ENCODE measurements at places on chromosomes 7 and 10.

GRCh38 chr7:49127359-49127913 is 203.1 kb downstream of the CDC14C start:
- no peak for DNase-seq

- no peak for DNase-seq
These were observed 19.0 kb upstream of the CPN1 start for GRCh38 chr10:100100651-100101184.

DNA sequence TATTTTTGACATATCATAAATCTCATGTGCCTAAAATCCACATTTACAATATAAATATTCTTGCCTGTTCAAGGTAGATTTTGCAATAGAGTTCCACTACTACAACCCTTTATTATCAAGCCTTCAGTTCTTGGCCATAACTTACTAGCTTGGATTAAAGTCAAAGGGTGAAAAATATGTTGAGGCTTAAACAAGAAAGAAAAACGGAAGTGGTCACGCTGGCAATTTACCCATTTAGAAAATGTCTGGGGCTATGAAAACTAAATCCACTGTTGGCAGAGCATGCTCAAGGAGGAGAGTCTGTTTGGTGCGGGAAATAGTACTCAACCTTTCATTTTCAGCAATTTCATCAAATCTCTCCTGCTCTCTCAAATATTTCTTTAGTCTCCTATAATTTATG is 209.8 kb upstream of the RHOBTB1 start:
- no peak for DNase-seq

DNA sequence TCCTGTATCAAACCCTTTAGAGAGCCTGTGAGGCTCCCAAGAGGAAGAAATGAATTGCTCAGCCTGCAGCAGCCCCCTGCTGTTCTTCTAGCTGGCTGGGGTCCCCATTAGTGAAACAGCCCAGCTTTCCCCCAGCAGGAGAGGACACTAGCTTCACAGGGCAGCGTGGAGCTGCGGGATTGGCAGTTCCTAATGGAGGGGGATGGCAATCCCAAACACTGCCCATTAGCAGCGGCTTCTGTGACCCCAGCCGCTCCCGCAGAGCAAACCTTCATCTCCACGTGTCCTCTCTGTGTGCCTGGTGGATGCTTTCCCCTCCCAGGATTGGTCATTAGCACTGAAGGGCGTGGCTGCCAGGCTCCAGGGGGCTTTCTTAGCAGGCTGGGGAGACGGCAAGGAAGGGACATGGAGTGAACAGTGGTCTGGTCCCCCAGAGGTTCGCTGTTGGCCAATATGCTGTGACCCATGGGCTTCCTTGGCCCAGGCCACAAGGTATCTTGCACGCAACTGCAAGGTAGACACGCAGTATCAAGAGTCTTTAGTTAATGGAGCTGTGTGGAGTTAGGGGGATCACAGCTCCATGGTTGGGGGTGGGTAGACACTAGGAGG is 322.5 kb upstream of the ZMIZ1 start:
- DNase-seq, result no peak

DNA sequence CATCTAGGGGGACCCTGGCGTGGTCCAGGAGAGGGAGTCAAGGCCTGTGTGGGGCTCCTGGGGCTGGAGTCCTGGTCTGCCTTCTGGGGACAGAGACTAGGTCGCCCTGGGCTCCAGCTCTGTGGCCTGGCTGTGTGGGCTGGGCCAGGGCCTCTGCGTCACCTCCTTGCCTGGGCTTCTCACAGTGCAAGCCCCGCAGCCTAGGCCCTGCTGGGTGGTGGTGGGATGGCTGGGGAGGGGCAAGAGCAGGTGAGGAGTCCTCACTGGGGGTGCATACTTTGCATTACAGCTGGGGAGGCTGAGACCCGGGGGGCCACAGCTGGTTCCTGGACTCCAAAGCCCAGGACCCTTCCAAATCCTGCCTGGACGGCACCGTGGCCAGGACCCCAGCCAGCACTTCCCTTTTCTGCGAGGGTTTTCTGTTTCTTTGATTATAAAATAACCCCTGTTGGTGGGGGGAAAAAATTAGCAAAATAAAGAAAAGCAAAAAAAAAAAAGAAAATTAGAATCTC is 23.5 kb downstream of the PWWP2B start:
- DNase-seq, result no peak

DNA sequence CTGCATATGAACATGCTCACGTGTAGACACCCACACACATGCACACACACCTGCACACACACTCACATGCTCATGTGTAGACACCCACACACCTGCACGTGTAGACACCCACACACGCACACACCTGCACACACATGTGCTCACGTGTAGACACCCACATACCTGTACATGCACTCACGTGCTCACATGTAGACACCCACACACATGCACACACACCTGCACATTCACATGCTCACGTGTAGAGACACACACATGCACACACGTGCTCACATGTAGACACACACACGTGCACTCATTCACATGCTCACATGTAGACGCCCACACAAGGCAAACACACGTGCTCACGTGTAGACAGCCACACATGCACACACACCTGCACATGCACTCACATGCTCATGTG is 275.8 kb downstream of the PTPRN2 start:
- DNase-seq, result no peak

DNA sequence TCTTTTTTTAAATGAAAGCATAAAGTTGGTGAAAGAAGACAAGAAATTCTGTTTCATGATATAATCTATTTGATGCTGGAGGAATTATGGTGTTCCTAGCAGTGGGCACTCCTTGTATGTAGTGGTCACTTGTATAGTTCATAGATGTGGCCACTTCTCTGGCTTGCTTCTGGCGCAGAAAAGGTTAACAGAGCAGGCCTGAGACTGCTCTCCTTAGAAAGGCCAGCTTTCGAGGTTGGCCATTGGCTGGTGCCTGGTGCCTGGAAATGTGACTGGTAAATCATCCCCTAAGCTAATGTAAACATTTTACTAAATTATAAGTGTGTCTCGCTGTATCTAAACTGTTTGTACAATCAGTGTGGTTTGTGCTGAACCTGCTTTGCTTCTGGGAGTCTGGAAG is 276.1 kb downstream of the PHTF2 start:
- no peak for DNase-seq

DNA sequence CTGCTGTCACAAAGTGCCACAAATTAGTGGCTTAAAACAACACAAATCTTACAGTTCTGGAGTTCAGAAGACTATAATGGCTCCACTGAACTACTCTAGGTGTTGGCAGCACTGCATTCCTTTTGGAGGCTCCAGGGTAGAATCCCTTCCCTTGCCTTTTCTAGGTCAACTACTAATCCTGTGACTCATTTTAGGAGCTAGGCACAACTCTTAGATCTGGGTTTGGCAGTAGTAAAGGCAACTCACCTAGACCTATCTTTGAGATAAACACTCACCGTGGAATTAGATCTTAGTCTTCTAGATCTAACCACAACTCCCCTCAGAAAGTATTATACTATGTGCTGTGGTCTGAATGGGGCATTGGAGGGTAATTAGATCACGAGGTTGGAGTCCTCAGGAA is 60.4 kb downstream of the ANKIB1 start:
- no peak for DNase-seq

GRCh38 chr7:140876519-140877248 is 48.0 kb downstream of the BRAF start:
- DNase-seq, result no peak

- DNase-seq, result no peak
These were observed 23.3 kb downstream of the YAE1 start for GRCh38 chr7:39589323-39590111.

GRCh38 chr10:95266674-95267095 is 24.1 kb downstream of the PDLIM1 start:
- no peak for DNase-seq

DNA sequence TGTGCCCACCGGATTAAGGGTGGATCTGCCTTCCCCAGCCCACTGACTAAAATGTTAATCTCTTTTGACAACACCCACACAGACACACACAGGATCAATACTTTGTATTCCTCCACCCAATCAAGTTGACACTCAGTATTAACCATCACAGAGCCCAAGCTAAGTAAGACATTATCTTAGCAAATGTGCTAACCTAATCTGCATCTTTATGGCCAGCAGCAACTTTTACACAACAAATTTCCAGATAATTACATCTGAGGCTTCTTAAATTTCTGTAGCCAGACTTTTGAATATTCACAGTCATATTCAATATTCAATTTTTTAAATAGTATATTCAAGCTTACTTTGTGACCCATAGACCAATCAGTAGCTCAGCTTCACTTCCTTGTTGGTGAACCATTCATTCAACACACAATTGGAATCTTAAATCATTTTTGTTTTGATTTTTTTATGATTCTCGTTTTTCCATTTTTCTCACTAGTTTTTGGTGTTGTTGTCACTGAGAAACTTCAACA is 594.2 kb downstream of the IPMK start:
- DNase-seq, result no peak

GRCh38 chr7:102895602-102896001 is 17.2 kb upstream of the LRRC17 start:
- DNase-seq, result no peak

- DNase-seq, result no peak
These were observed 17.3 kb downstream of the NT5C2 start for GRCh38 chr10:103175580-103176285.

DNA sequence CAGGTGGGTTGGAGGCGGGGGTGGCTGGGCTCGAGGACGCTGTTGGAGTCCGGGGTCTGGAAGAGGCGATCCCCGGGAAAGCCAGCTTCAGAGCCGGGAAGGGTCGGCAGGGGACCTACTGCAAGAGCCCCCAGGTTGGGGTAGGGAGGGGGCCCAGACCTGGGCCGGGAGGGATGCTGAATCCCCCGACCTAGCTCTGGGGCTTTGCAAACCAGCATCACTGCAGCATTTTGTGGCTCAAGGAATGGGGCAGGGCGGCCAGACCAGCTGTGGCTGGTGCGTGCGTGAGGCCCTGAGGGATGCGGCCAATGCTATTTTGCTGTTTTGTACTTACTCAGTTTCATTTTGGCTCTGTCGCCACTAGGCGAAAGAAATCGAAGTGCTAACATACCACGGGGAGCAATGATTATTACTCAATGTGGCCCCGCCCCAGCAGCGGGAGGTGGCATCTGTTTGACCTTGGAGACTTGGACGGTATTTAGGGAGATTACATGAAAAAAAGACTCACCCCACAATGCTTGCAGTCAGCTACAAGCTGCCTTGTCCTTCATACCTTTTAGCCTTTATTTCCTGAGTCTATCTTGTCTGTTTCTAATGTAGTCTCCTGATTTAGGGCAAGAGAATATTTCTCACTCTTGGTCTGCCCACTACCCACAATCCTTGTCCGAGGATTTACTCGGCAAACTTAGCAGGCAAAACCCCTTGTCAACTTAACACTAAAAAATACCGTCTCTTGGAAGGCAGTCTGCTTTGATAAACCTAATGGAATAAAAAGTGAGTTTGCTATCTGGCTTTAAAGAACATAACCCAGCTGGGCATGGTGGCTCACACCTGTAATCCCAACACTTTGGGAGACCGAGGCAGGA is 16.2 kb downstream of the HSPB1 start:
- DNase-seq, result no peak

DNA sequence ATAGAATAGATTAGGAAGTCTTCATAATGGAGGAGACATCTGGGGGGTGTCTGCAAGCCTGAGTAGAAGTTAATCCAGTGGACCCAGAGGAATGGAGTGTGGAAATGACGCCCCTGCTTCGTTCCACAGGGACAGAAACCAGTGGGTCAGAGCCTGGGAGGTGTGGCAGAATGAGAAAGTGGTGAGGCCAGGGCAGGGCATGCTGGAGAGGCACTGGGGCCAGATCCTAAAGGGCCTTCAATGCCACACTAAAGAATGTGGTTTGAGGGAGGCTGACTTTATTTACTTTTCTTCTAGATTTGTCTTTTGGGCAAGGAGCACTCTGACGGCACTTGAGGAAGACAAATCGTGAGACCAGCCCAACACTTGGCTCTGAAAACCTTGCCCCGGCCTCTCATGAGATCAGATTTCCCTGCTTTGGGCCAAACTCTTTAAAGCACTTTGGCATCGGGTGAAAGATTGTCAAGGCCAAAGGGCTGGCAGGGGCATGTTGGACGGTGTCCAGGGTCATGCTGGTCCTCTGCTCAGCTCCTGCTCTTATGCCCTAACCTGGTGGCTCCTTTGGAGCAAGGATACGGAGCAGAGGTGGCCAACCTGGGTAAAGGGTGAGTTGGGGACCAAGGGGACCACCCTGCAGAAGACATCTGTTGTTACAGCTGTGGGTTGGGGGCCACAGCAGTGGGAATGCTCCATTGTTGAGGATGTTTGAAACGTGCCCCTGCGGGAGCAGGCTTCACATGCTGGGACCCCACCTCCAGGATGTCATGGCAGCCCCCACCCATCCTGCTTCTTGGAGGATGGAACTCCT is 157.0 kb upstream of the ZMIZ1 start:
- no peak for DNase-seq

DNA sequence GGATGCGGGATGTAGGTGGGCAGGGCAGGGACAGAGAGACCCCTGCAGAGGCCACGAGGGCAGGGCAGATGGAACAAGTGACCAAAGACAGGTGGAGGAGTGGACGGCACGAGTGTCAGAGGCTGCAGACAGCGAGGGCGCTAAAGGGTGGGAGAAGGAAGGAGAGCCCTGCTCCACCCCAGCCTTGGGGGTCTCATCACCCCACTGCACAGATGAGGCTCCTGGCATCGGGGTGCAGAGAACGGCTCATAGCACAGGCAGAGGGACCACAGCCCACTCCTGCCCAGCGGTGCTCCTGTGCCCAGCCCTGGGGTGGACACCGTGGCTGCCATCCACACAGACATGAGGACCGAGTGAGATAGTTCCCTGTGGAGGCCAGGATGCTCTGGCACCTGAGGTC is 2.2 kb upstream of the LAT2 start:
- DNase-seq, result no peak

- no peak for DNase-seq
These were observed 91.7 kb downstream of the CCDC3 start for GRCh38 chr10:12909836-12910185.

GRCh38 chr10:17003651-17004286 is 125.8 kb downstream of the CUBN start:
- no peak for DNase-seq

DNA sequence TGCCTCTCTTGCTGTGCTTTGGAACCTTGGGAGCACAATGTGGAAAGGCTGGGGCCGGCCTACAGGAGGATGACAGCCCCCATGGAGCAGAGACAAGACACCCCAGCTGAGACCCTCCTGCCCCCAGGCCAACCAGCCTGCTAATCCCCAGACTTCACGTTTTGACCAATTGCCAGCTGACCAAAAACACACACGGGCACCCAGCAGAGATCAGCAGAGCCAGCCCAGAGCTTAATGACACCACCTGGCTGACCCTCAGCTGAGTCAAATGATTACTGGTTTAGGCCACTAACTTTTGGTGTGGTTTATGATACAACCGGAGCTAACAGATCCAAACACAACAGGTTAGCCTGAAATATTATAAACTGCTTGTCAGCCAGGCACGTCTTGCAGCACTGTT is 111.2 kb upstream of the KIF5B start:
- DNase-seq, result no peak
